ENCODE measurements at places on chromosomes 5 and 9. TPM values are rescaled to one million over a fixed set of nuclear protein-coding genes. Genes with fewer than 3 reads are reported as not detected.

The RORB gene
- 1.4 TPM for total RNA-seq

GRCh38 chr5:125526966-125527365 is 780.5 kb upstream of the ZNF608 start:
- no peaks in the 10 kb centered on the region for H3K27me3 ChIP-seq
- no peaks in the 10 kb centered on the region for H3K4me1 ChIP-seq
- no peak overlapping the region for H3K27ac ChIP-seq
- DNase-seq, result no peak
- H3K36me3 ChIP-seq, result no peaks in the 10 kb centered on the region

DNA sequence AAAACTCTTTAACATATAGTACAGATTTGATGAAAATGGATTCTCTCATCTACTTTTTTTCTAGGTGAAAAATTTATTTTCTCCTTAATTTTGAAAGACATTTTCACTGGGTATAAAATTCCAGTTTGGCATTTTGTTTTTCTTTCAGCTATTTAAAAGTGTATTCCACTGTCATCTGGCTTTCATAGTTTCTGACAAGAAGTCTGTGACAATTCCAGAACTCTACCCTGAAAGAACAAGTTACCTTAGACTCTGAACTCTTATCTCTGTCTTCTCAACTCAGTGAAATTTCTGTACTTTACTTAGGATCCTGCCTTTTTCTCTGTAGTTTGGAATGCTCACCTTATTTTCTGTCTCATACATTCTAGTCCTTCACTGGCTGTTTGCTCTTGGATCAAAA is 161.7 kb downstream of the RANBP17 start:
- no peaks in the 10 kb centered on the region for H3K4me1 ChIP-seq
- no peaks in the 10 kb centered on the region for H3K36me3 ChIP-seq
- no peak overlapping the region for H3K4me3 ChIP-seq

- H3K27ac ChIP-seq, result no peak overlapping the region
- no peaks in the 10 kb centered on the region for H3K4me1 ChIP-seq
- no peaks in the 10 kb centered on the region for H3K27me3 ChIP-seq
- H3K4me3 ChIP-seq, result no peak overlapping the region
- DNase-seq, result no peak
These were observed 19.9 kb downstream of the IFNW1 start for GRCh38 chr9:21121595-21122251.

The TMEM215 gene
- total RNA-seq, result not detected

GRCh38 chr5:72497823-72498222 is 9.4 kb downstream of the ZNF366 start:
- peaks cover 12% of the 10 kb centered on the region for H3K4me1 ChIP-seq
- no peak overlapping the region for H3K27ac ChIP-seq
- H3K36me3 ChIP-seq, result no peaks in the 10 kb centered on the region
- no peak for DNase-seq
- no peaks in the 10 kb centered on the region for H3K27me3 ChIP-seq

DNA sequence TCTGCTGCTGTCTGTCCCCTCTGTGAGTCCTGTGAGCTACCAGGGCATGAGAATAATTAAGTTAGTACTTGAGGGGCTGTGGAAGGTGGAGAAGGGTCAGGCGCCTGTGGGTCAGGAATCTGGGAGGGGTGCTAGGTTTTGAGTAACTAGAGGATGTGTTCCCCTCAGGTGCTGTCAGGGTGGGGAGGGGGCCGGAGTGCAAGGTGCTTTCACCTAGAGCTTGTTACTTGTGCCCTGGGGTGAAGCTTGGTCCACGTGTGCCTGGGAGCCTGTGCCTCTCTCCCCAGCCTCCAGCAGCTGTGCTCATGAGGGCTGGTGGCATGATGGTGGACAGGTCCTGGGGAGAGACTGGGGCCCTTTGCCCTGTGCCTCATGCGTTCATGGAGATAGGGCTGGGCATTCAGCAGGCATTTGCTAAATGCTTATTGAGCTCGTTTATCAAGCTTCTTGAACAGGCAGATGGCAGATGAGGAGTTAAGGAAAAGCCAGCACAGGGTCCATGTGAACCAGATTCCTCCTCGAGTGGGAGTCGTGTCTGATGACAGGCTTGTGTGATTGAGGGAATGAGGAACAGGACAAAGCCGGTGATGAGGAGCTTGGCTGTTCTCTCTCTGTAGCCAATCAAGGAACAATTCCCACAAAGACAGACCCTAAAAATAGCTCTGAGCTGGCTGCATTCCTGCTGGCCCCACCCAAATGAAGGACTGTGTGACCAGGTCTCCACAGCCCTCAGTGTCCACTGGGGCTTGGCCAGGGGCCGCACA is 40.9 kb downstream of the CACNA1B start:
- no peak overlapping the region for H3K4me3 ChIP-seq
- no peaks in the 10 kb centered on the region for H3K27me3 ChIP-seq
- no peak for DNase-seq
- H3K27ac ChIP-seq, result no peak overlapping the region
- H3K36me3 ChIP-seq, result no peaks in the 10 kb centered on the region

- H3K36me3 ChIP-seq, result no peaks in the 10 kb centered on the region
- no peaks in the 10 kb centered on the region for H3K27me3 ChIP-seq
- DNase-seq, result peak; percentile 3
- H3K4me1 ChIP-seq, result no peaks in the 10 kb centered on the region
These were observed 56.4 kb upstream of the RNF130 start for GRCh38 chr5:180127682-180128670.

The ALDH1A1 gene
- total RNA-seq, result 16.8 TPM

The CCDC69 gene
- 28.2 TPM for total RNA-seq

The GKAP1 gene
- total RNA-seq, result 10.2 TPM

- no peak for DNase-seq
- H3K27me3 ChIP-seq, result peaks cover 3% of the 10 kb centered on the region
- no peak overlapping the region for H3K27ac ChIP-seq
- H3K4me1 ChIP-seq, result no peaks in the 10 kb centered on the region
These were observed 13.8 kb upstream of the CLPTM1L start for GRCh38 chr5:1358726-1359025.

DNA sequence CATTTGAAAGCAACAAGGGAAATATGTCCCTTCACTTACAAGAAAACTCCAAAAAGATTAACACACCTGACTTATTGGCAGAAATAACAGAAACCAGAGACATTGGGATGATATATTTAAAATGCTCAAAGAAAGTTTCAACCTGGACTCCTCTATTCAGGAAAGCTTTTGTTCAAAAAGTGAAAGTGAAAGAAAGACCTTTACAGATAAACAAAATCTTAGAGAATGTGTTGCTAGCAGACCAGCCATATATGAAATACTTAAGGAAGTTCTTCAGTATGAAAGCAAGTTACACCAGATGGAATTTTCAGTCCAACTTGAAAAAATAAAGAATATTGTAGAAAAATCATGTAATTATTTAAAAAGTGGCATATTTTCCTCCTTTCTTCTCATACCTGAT is 1075.1 kb downstream of the NR2F1-AS1 start:
- no peaks in the 10 kb centered on the region for H3K36me3 ChIP-seq
- H3K4me3 ChIP-seq, result no peak overlapping the region
- H3K4me1 ChIP-seq, result no peaks in the 10 kb centered on the region

The SH3RF2 gene
- total RNA-seq, result 43.9 TPM

DNA sequence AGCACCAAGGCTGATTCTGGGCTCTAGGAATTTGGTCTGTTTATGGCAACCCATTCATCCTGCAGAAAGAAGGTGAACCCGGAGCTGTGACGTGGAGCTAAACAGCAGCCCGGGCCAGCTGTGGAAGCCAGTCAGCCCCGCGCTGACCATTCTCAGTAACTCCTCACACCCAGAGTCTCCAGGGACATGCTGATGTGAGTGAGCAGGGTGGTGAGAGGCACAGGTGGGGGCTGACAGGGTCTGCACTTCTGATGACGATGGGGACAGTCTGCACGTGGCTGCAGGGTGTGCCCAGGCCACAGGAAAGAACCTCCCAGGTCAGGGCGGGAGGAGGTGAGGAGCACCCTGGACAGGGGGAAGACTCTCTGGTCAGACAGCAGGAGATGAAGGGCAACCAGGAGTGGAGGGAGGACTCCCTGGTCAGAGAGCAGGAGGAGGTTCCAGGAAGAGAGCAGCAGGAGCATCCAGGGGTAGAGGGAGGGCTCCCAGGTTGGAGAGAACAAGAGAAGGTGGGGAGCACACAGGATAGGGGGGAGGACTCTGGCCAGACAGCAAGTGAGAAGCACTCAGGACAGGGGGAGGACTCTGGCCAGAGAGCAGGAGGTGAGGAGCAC is 26.1 kb upstream of the SLC6A3 start:
- H3K27ac ChIP-seq, result no peak overlapping the region
- no peaks in the 10 kb centered on the region for H3K36me3 ChIP-seq
- DNase-seq, result no peak
- H3K27me3 ChIP-seq, result no peaks in the 10 kb centered on the region
- no peak overlapping the region for H3K4me3 ChIP-seq

DNA sequence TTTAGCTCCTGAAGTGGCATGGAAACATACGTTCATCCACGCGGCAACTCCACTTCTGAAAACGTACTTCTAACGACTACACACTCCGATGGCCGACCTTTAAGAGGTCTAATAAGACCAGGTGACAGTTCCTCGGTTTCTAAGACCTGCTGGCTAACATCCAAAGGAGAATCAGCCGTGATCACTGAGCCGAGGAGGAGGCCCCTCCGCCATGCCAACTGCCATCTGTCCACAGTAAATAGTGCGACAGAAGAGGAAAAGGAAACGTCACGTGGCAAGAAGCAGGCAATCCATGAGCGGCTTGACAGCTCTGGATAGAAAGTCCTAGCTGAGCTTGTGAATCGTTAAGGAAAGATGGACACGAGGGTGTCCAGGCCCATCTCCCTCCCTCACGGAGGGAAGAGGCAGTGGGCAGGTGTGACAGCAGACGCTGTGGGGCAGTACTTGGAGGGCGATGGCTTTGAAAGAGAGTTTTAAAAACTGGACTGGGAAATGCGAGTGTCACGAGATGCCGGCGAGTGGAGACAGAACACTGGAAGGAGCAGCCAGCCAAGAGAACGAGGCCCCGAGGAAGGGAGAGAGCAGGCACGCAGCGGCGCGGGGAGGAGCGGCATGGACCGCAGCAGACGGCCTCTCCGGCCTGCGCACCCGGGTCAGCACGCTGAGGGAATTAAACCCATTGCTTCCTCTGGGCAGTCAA is 66.7 kb upstream of the TBC1D9B start:
- H3K4me3 ChIP-seq, result no peak overlapping the region
- DNase-seq, result no peak
- H3K27ac ChIP-seq, result no peak overlapping the region

The BSPRY gene
- total RNA-seq, result 21.8 TPM

DNA sequence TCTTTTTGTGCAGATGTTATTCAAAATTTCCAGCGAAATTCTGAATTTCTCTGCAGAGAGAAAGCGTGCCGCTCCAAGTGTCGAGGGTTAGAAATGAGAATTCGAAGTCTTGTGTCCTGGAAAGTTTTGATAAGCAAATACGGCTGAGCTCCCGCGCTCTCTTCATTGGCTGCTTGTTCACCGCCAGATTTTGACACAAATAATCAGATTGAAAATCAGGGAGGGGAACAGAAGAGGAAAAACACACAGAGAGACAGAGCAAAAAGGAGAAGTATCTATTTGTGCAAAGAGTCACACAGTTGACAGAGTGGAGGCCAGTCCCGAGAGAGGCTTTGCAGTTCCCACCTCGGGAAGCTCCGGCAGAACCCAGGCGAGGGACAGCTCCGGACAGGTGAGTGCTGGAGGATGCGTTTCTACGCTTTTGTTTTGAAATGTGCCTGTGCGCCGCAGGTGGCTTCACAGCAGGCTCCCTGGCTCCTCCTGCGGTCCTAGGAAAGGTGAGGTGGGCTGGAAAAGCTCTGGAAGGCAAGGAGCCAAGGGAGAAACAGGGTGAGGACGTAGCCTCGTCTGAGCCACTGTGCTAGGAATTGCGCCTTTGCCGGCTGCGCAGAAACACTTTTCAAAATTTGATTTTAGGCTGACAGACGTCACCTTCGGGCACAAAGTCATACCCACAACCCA is at the start of gene GFI1B:
Gene GFI1B, plus strand, starts transcription at position 244 of the 681 bp plus-strand sequence. CDS start 7,985 bp downstream, outside the sequence.
- DNase-seq, result no peak
- no peak within 1 kb of the TSS for H3K27ac ChIP-seq
- no peaks in the 10 kb centered on the region for H3K36me3 ChIP-seq
- no peaks in the 10 kb centered on the region for H3K4me1 ChIP-seq
- H3K4me3 ChIP-seq, result no peak within 1 kb of the TSS

The ANKRD34B gene
- total RNA-seq, result not detected

DNA sequence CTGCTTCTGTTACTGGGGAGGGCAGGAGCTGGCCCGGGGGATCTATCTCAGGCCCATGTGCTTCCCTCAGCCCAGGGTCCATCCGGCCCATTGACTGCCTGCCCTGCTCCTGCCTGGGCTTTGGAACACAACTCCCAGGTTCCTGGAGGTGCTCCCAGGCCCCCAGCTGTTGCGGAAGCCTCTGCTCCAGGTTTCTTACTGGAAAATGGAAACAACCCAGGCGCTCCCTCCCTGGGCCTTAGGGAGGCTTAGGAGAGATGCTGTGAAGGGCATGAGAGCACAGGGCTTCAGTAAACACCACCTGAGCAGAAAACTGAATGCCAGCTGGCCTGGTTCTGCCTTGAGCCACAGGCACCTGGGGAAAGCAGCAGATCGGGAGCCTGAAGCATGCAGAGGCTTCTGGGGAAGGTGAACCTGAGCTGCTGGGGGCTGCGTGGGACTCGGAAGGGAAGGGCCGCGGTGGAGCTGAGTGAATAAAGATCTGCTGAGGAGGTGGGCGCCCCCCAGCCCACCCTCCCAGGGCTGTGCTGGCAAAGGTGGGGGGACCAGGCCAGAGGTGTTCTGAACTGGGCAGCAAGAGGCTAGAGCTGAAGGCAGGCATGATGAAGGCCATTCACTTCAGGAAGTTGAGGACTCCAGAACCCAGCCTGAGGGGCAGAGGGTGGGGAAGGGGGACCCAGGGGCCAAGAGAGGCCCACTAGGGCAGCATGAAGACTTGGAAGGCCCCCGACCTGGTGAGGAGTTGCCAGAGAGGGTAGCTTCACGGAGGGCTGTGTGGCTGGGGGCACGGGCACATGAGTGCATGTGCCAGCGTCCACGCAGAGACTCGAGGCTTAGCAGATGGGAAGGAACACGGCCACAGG is 64.8 kb downstream of the SHB start:
- no peak for DNase-seq
- H3K27ac ChIP-seq, result no peak overlapping the region
- no peaks in the 10 kb centered on the region for H3K36me3 ChIP-seq

DNA sequence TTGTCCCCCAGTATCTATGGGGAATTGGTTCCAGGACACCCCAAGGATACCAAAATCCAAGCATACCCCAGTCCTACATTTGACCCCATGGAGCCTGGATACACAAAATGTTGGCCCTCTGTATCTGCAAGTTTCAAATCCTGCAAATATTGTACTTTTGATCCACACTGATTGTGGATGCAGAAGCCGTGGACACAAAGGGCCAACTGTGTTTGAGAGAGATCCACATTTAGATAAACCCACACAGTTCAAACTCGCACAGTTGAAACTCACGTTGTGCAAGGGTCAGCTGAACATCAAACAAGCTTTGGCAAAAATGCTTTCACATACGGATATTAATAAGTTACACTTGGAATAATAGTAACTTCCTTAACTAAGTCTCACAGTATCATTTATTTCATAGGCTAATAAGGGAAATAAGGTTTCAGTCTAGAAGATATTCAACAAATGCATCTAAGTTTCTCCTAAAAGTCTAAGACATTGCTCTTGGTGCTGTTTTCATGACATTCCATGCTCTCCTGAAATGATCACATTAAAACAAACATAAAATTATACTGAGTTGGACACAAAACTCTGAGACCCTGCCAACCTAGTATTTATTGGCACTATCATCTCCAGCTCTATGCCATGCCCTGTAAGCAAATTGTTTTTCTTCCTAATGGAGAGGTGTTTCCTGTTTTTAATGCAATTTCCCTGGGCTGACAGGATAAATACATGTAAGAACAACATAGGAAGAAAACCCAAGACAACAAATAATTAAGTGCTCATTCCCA is 32.3 kb downstream of the ACTL7A start:
- H3K27ac ChIP-seq, result no peak overlapping the region
- no peak overlapping the region for H3K4me3 ChIP-seq
- no peaks in the 10 kb centered on the region for H3K27me3 ChIP-seq
- H3K4me1 ChIP-seq, result no peaks in the 10 kb centered on the region
- no peak for DNase-seq
